Nucleus accumbens (tissue), 56 donors: ENCODE measurements at places on chromosomes 6 and 20.

- no peak for DNase-seq
These were observed 49.2 kb downstream of the RNGTT start for GRCh38 chr6:88914180-88914579.

DNA sequence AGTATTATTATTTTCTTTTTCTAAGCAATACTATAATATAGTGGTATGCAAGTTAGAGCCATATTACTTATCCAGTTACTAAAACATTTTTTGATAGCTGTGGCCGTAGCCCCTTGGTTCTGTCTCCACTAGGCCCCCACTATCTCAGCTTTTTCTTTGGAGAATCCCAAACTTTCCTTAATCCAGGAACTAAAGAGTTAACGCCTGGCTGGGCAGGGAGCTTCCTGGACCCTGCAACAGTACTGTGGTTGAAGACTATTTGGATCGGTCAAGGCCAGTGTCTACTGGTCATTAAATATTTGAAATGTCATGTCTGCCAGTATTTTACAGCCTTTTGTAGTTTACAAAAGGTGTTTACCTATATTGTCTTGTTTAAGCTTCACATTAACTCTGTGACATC lies 20.0 kb upstream of the TRERF1 start:
- DNase-seq = no peak

GRCh38 chr6:152815230-152815872 lies 64.8 kb downstream of the VIP start:
- DNase-seq = no peak

DNA sequence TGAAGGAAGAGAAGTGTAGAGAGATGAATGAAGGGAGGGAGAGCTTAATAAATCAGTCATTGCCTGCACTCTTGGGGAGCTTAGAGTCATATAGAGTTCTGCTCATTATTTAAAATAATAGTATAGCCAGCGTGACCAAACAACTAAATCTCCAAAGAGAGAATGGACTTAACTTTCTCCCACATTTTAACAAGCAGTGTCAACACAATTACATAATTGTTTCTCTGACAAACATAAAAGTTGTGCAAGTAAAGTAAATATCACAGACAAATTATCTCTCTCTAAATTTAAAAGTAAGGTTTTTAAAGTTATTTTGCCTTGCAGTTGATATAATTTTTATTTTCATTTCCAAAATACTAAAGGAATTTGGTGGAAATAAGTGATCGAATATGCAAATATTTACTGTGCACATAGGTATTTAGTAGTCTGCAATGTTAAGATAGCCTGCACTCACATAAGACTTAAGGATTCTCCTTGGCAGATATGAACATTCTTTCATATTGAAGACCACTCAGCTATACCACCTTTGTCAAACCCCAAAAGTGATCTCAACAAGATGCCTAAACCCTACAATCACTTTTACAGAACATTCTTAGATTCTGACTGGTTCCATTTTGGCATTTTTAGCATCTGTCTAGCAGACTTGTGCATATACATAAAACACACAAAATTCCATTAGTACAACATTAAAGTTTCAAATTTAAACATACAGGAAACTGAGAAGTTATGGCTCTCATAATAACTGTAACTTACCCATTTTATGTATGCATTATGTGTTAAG lies 67.7 kb downstream of the KIF6 start:
- no peak for DNase-seq

GRCh38 chr6:24822696-24823095 lies 24.0 kb upstream of the ARMH2 start:
- DNase-seq = no peak

DNA sequence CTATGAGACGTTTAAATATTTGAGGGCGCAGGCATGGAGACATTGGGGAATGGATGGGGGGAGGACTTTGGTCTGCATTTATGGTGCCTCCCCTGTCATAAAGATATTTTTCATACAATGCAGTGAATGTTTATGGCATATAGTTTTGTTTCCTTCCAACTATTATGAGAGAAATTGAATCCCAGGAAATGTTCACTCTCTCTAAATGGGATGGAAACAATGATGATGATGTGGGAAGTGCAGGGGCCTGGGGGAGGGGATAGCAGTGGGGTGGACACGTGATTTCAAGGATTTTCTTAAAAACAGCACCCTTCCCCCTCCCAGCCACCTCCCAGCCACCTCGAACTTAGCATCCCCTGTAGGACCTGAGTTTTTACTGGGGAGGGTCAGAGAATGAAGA lies 69.9 kb downstream of the TOX2 start:
- DNase-seq = no peak

DNA sequence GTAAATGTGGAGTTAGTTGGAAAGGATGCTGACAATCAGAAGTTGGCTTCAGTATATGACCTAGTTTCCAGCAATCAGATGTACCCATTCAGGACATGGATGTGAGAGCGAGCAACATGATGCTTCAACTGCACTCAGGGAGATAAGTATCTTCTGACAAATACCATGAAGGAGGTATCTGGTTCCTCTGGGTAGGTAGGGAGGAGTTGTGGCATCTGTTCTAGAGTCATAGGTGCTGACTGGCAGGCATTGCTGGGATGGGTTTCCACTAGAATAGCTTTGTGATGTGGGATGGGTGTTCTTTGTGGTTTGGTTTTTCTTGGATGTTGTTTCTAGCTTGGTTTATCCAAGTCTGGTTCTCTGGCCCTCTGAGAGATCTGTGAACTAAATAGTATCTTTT lies 3.9 kb upstream of the REV3L start:
- no peak for DNase-seq

DNA sequence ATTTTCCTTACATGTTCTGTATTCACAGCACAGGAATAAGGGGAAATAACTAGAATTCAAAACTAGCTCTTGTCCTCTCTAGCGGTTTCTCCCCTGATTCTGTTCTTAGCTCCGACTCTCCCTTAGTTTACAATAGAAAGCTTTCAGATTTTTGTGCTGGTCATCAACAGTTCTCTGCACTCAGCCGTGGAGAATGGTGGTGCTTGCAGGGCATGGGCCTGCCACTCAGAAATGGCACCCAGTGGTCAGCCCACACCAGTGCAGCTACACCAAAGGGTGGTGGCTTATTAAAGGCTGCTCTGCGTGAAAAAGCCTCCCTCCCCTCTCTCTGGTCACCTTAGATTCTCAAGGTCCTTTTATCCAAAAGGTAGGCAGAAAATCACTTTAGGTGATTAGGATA lies 123.5 kb downstream of the SASH1 start:
- no peak for DNase-seq

DNA sequence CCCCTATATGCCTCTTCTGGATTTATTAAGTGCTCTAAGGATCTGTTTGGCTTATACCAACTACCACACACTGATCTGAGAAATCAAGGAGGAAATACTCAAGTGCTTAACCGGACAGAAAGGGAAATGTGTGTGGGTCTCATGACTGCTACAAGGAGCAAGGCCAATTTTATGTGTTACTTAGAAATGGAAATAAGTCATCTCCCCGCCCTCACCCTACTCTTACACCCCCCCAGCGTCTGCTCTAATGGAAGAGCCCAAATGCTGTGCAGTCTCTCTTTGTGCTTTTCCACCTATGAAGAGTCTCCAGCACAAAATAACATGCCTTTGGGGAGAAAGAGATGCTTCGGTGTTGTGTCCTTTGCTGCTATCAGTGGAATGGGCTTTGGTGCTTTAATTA lies 428.8 kb upstream of the ARID1B start:
- DNase-seq = no peak

GRCh38 chr6:134031696-134032255 lies 20.6 kb downstream of the SLC2A12 start:
- no peak for DNase-seq

- DNase-seq = no peak
These were observed 93.1 kb downstream of the CHD6 start for GRCh38 chr20:41524980-41525613.

DNA sequence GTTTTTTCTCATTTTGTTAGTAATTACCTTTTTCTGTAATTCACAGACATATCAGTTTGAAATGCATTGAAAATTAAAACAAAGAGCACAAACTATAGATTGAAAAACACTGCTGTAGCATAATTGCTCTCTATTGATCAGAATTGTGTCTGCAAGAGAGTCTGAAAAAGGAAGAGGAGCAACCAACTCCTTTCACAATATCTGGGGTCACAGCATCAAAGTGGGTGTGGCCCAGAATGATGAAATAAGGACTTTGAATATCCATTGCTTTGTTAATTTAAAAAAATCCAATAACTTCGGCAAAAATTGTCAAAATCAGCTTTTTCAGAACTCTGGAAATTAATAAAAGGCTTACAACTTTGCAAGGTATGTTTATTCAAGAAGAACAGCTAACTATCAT lies 99.2 kb downstream of the MYLK4 start:
- no peak for DNase-seq

GRCh38 chr6:139370283-139370998 lies 4.0 kb downstream of the CITED2 start:
- DNase-seq = no peak

GRCh38 chr6:44190715-44191114 lies 26.0 kb upstream of the MYMX start:
- no peak for DNase-seq

DNA sequence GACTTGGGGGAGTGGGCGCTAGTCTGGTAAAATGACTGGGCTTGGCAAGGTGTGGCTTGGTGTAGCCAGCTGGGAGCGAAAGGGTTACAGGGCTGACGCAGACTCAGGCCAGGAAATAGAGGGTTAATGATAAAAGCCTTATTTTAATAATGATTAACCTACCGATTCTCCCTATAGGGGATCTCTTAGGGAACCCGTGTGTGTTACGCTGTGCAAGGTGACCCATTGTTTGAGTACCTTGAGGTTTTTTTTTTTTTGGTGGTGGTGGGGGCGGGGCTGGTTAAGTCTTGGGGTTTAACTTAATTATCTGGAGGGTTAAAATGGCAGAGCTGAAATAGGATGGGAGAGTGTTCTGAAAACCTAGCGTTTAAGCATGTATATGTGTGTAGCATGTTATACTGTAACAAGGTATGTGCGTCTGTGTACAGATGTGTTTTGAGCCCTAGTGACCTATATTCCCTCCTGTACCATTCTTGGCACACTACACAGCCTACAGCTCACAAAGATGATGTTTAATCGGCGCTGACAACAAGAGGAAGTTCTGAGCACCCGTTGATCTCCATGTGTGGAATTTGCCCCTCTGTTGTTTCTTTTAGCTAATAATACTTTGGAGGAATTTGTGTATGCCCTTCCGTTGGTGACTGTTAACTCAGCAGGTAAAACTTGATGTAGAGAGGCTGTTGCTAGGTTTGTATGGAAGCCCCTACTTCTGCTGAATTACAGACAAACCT lies 1.3 kb downstream of the CARMIL1 start:
- DNase-seq = no peak

- DNase-seq = no peak
These were observed 97.0 kb downstream of the RAMACL start for GRCh38 chr6:166489301-166490155.

- DNase-seq = no peak
These were observed 35.1 kb downstream of the PDRG1 start for GRCh38 chr20:31916708-31917107.

- no peak for DNase-seq
These were observed 9.6 kb downstream of the MOXD1 start for GRCh38 chr6:132391391-132392269.

DNA sequence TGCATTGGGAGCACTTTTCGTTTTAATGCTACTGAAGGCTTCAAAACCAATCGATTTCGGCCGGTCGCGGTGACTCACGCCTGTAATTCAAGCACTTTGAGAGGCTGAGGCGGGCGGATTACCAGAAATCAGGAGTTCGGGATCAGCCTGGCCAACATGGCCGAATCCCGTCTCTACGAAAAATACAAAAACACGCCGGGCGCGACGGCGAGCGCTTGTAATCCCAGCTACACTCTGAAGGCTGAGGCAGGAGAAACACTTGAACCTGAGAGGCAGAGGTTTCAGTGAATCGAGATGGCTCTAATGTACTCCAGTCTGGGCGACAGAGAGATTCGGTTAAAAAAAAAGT lies 58.4 kb downstream of the TRIM38 start:
- peak; percentile 32 for DNase-seq

DNA sequence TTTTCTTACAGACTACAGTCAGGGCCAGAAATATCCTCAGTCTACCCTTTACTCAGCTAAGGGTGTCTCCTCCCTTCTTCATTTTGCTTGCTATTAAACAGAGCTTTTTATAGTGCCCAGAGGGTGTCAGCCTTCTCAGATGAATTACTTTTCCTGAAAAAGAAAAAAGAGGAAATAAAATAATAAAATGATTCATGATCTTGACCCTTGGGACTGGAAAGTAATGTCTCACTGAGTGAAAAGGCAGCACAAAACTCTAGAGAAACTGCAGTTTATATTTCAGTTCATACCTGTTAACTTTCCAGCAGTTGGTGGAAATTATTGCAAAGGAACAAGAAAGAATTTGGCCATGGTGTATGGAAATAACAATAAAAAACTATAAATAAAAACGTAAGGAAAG lies 170.6 kb downstream of the IBTK start:
- no peak for DNase-seq

GRCh38 chr6:119443993-119444641 lies 94.6 kb upstream of the MAN1A1 start:
- DNase-seq = no peak

- DNase-seq = no peak
These were observed 47.1 kb downstream of the HAO1 start for GRCh38 chr20:7893014-7893730.

DNA sequence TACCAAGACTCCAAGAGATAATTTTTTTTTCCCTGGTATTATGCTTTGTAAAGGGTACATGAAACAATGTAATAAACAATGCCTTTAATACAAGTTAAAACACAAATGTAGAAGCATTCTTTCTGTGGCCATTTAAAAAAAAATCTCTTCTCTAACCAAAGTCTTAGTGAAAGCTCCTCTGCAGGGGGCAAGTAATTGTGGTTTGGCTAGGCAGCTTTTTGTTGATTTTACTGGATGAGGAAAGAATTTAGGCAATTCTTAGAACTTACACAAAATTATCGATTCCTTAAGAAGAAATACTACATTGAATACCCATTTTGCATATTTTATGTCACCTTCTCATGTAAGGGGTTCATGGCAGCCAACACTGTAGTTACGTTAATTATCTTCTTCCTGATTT lies 12.4 kb downstream of the TFB1M start:
- no peak for DNase-seq

DNA sequence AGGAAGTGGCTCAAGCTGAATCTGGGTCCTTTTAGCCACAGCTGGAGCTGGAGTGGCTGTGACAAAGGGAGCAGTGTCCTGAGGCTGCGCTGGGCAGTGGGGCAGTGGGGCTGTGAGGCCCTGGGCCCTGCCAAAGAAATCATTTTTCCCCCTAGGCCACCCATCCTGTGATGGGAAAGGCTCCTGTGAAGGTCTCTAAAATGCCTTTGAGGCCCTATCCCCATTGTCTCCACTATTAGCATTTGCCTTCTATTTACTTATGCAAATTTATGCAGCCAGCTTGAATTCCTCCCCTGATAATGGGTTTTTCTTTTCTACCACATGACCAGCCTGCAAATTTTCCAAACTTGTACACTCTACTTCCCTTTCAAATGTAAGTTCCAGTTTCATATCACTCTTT lies 539.2 kb downstream of the MEI4 start:
- no peak for DNase-seq

GRCh38 chr6:140494321-140495108 lies 1120.1 kb upstream of the CITED2 start:
- DNase-seq = no peak

- no peak for DNase-seq
These were observed 79.8 kb downstream of the RTN4IP1 start for GRCh38 chr6:106549521-106549920.

- no peak for DNase-seq
These were observed 641 bp downstream of the ARFGEF2 start for GRCh38 chr20:48921883-48922820.
